ENCODE measurements at places on chromosomes 3 and 15. TPM values are rescaled to one million over a fixed set of nuclear protein-coding genes. Genes with fewer than 3 reads are reported as not detected.

DNA sequence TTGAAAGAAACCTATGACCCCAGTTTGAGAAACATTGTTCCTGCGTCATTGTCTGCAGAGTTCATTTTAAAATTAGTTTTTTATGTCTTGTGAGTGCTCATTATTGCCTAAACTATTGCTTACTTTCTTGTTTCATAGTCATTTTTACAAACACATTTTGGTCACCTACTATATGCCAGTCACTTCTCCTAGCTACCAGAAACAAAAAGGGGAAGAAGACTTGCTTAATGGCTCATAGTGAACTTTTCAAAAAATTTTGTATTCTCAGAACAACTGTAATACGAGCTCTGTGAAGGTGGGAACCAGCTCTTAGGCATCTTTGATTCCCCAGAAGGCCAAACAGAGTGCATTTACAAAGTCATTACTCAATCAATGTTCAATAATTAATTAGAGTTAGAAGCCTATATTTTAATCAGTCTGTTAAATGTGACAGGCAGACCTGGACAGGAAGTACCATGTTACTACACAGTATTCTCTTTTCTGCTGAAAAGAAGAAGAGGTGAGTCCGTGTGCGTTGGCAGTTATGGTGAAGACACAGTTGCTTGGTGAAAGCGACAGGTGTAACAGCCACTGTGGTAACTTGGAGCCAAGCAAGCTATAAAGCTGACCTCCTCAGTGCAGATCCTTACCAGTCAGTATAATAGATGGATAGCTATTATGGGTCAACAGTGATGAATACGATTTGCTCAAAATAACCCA is 46.6 kb downstream of the DPPA2 start:
- no peak for DNase-seq

DNA sequence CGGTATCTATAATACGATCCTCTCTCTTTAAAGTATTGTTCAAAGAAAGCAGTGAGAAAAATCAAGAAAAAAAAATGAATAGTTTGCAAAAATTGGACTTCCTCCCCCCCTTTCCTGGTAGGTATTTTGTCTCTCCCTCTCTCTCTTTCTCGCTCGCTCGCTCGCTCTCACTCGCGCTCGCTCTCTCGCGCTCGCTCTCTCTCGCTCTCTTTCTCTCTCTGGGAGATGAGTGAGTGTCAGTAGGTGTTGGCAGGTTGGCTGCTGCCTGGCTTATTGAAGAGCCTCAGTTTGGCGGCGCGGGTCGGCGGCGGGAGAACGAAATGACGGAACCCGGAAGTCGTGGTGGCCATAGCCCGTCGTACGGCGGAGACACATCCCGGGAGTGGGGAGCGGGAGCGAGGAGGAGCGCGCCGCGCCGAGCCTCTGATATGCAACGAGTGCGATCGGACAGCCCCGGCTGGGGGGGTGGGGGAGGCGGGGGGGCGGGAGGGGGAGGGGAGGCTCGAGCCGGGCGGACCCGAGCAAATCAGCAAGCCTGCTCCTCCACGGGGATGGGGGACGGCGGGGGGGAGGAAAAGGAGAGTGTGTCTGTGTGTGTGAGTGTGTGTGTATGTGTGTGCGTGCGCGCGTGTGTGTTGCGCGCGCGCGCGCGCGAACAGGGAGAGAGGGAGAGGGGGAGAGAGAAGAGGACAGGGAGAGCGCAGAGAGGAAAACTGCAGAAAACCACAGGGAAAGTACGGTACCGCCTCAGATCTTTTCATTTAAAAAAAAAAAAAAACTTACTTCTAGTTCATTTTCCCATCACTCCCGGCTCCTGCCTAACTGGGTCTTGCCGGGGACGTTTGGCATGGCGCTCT is at the start of gene MEIS2:
Gene MEIS2 (minus strand): TSS at position 441 of the 857 bp plus-strand sequence. CDS start 1,083 bp downstream, outside the sequence.
- DNase-seq: peak; percentile 50

DNA sequence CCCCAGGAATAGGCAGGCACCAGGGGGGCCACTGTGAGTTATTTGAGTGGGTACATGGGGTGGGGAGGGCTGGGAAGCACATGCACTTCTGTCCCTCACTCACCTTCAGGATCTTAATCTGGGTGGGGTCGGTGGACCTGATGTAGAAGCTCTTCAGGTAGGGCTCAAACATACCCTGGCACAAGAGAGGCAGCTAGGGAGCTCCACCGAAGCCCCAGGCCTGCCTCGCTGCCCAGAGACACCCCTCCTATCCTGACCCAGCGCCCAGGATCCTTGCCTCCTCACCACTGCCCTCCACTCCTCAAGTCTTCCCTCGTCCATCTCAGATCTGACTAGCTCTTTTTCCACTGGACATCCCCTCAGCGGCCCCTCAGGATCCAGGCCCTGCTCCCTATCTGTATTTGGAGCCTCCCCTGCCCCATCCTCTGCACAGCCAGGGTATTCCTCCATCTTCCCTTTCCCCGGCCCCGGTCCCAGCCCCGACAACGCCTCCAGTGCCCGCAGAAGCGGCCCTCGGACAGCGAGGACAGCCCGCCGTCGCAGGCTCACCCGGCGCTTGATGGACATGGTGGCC is 30.0 kb downstream of the AP3B2 start:
- no peak for DNase-seq

Gene APPL1
- 18.4 TPM for total RNA-seq

Gene PLCB2
- total RNA-seq: 305 TPM

DNA sequence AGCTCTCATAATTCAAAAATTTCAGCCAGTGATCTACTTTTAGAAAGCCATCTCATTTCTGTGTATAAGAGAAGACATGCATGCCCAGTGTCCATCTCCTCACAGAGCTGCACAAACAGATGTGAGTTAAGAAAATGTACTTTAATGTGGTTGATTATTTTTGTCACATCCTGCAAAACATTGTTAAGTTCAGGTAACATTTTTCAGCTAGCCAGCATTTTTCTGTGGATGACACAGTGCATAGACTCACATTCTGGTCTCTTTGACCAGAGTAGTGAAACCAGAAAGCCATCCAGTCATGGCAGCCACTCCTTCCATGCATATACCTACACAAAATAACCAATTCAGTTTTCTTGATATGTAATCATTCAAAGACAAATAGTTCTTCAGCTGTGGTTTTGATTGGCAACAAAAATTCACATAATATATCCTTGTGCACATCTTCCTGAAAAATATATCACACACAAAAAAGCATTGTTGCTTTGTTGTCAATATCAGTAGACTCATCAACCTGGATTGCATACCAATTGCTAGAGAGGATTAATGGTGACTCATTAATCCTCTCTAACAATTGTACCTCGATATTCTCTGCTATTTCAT is 2.1 kb upstream of the PLSCR1 start:
- DNase-seq: no peak

- peak; percentile 90 for DNase-seq
These were observed 15.9 kb downstream of the RPLP1 start for GRCh38 chr15:69468241-69469121.

DNA sequence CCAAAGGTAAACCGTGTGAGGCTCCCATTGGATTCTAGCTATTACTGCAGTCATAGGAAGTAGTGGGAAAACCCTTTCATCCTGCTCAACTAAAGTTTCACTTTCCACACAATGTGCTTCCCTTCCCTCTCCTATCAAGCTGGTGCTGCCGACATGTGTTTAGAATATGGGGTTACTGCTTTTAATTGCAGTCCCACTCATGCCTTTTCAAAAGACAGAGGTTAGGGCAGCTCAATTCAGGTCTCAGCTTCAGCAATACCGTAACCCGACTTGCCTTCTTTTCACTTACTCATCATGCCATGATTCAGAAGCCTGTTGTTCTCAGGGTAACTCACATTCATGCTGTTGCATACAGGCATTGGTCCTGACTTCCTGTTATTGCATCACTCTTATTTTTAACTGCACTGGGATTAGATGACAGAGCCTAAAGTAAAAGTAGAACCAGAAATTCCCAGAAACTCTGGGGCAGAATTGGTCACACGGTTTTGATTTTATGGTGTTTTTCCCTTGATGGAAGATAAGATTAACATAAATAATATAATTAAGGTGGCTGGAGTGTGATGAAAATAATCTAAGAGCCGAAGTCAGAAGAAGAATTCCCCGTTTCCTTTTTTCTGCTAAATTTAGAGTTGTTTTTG is 45.7 kb downstream of the C2CD4B start:
- DNase-seq: no peak

Gene CCDC39
- not detected for total RNA-seq

GRCh38 chr3:188707381-188708288 is 464.1 kb upstream of the TPRG1 start:
- no peak for DNase-seq

DNA sequence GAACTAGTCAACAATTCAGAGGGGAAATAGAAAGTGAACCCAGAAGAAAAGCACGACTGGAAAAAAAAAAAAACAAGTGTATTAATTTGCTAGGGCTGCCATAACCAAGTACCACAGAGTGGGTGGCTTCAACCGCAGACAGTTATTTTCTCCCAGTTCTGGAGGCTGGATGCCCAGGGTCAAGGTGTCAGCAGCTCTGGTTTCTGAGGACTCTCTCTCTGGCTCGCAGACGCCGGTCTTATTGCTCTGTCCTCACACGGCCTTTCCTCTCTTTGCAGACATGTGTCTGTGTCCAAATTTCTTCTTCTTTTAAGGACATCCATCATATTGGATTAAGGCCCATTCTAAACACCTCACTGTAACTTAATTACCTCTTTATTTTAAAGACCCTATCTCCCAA is 291.8 kb downstream of the XXYLT1 start:
- no peak for DNase-seq

DNA sequence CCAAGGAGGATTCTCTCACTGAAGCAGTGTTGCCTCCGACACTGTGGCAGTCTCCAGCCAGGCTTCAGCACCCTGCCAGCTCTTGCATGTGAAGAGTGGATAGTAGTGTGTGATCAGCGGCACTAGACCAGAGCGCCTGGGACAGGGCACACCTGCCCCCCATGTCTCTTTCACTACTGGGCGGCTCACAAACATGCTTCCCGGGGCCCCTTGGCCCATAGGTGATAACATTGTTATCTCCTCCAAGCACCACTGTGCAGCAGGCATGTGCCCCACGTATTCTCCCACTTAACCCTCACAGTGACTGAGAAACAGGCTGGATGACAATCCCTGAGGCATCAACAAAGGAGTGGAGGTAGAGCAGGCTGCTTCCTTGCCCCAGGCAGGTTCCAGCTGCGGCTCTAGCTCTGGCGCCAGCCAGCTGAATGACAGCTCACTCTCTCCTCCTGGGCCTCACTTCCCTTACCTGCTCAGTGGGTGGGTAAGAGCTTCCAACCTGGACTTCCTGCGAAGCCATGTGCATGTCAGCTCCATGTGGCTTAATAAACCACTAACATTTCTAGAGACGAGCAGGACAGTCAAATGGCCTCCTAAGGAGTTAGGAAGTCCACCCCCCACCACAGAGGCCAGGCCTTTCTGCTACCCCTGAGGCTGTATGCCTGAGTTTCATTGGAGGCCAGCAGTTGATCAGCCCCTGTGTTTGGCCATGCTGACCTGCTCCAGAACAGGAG is 37.8 kb downstream of the KLF13 start:
- DNase-seq: no peak

DNA sequence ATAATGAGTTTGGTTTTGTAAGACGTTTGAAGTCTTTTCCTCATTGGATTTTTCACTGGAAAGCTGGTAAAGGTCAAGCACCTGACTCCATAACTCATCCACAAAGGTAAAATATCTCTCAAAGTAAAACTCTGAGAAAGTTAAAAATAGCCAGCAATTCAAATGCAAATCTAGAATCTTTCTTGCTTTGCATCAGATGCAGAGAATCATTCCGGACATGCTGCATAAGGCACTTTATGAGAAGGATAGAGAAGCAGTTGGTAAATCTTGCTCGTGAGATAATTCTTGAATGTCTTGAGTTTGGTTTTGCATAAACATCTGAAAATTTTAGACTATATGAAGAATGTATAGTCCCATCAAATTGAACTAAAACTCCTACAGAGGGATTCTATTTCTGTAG is 9.1 kb downstream of the KCNMB2 start:
- DNase-seq: no peak

- DNase-seq: peak; percentile 6
These were observed 10.5 kb downstream of the NR2C2 start for GRCh38 chr3:14957925-14958324.

Gene GYG1
- 19.2 TPM for total RNA-seq

Gene RAB8B
- total RNA-seq: 114 TPM

- no peak for DNase-seq
These were observed 7.7 kb downstream of the ALG3 start for GRCh38 chr3:184241141-184241446.

Gene RPUSD2
- total RNA-seq: 13.5 TPM

DNA sequence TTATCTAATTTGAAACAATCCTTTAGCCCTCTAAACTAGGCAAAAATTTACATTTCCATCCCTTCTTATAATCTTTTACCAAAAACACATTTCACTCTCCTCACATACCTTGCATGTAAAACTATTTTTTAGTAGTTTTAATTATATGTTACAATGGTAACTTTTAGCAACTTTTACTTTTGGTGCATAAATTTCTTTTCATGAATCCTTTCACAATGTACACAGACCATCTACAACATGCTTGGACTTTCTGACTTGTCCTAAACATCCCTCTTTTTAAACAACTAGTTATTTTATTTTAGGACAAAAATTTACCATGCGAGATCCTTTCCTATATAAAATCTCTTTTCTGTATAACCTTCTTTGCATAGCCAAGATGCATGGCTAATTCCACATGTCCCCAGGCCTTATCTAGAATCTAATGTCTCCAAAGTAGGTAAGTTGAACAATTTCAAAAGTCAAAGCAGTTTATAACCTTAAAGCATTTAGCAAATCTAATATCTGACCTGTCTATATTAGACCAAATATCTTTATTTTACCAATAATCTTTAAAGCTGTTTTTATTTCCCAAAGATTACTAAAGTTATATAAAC is 14.4 kb upstream of the ALDH1L1 start:
- no peak for DNase-seq

Gene SI
- not detected for total RNA-seq

DNA sequence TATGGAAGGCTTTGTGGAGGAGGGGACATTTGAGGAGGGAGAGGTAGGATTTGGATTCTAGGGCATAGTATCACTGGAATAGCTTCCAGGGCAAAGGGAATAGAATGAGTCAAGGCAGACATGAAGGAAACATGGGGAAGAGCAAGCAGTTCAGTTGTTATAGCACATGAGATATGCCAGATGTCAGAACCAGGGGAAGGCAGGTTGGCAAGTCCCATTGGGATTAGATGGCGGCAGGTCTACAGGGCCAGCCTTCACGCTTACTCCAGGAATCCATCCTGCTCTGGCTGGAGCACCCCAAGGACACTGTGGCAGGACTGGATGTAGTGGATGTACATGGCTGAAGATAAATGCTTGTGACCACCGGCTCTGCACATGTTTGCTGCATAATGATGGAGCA is 120.4 kb upstream of the ST8SIA2 start:
- DNase-seq: no peak

Gene GNB4
- total RNA-seq: 2.1 TPM

DNA sequence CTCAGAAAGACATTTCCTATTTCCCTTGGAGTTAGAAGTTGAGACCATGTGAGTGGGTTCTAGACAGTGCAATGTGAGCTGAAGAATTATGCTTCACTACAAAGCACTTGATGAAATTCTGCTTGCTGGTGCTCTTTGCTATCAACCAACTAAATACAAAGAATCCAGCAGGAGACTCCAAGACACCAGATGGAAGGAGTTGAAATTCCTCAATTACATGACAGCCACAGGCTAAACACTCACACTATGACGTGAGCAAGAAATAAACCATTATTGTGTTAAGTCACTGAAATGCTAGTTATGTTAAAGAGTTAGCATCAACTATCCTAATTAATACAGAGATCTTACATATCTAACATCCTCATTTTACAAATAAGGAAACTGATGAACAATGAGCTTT is 8.2 kb upstream of the MAP4 start:
- DNase-seq: no peak

Gene PLIN1
- not detected for total RNA-seq

Gene C3orf52
- total RNA-seq: 0.59 TPM

Measured in CD4-positive, CD25-positive, alpha-beta regulatory T cell (primary cell).